ENCODE measurements at places on chromosomes 12 and 14.

- DNase-seq: no peak
Measured at GRCh38 chr12:38269897-38270296, 46.7 kb upstream of the ALG10B start.

DNA sequence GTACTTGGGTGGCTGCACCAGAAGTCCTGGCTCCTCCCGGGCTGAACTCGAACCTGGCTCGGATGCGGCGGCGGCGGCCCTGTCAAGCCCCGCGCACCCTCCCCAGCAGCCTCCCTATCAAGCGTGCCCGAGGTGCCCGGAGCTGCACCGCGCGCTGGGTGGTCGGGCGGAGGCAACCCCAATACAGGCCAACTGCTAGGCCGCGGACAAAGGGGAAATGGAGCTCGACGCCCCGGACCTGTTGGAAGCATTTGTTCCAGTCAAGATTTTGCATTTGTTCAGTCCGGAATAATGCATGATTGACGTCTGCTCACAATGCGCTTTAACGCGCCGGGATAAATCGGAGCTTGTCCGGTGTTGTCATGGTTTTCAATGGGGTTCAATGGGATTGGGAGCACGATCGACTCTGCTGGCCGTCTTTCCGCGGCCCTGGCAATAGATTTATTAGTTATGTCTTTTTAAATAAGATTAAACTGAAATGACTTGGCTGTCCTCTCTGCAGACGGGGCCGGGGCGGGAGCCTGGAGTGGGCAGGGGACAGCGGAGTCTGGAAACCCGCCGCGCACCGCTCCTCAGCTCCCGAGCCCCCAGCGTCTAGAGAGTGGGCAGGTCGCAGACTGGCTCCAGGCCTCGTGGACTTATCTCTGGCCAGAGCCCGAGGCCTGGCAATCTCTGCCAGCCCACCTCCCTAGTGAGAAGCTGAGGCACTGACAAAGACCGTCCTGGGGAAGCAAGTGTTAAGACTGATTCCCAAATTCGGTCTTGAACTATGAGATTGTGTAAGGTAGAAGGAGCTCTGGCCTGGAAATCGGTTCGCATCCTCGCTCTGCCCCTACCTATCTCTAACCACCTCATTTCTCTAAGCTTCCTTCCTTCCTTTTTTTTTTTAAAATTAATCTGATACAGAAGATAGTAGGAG lies 1.7 kb upstream of the NKX2-8 start:
- DNase-seq: no peak

- DNase-seq: no peak
Measured at GRCh38 chr14:85620947-85621346, 91.0 kb downstream of the FLRT2 start.

GRCh38 chr14:92914087-92914656 lies 8.8 kb upstream of the CHGA start:
- DNase-seq: no peak

DNA sequence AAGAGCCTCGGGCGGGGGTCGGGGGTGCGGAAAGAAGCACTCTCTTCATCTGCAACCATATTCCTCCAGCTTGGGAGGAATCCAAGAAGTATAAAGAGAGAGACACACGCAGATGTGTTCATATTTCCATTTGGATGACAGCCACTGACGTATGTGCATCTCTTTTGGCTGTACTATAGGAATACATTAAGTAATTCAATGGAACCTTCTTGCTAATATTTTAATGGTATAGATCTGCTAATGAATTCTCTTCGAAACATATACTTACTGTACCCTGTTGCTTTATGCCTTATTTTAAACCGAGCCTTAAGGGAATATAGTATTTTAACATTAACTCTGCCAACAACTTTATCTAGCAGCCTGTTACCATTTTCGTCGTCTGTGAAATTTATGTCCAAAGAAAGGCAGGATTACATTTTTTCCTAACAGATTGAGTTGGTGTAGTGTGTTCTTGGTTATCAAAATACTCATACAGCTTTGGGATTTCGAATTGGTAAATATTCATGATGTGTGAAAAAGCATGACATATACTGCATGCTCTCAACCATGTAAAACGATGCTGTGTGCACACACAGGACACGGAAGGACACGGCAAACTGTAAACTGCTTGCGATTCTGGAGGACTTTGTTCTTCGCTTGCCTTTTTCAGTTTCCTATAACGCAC lies 84.5 kb downstream of the CCDC88C start:
- DNase-seq: no peak

- no peak for DNase-seq
Measured at GRCh38 chr12:14403711-14404196, 38.3 kb downstream of the ATF7IP start.

GRCh38 chr12:47570151-47570550 lies 135.7 kb downstream of the RPAP3 start:
- no peak for DNase-seq

GRCh38 chr12:51814311-51815088 lies 34.0 kb downstream of the FIGNL2 start:
- DNase-seq: peak; percentile 95

DNA sequence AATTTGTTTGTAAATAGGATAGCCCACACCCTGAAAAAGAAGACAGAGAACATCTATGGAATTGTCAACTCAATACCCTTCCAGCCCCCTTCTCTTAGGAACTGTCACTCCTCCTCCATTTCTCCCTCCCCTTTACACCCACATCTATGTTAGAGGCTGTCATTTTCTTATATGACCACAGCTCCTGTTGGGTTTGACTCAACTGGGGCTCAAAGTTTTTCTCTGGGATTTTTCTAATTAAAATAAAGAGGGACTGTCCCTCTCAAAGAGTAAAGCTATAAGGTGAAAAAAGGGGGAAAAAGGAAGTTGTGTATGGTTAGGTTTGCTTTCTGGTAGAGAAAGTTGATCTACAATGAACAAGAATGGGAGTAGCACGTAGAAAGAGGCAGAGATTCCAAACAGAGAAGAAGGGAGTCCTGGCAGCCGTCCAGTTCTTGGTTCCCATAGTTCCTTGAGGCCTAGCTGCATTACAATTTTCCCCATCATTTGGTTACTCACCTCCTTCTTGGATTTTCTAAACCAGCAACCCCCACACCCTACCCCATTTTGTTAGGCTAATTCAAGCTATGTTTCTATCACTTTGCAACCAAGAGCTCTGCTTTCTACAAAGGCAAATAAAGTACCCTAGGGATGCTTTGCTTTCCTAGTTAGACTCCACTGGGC lies 44.3 kb upstream of the STK38L start:
- no peak for DNase-seq

GRCh38 chr12:127680516-127680915 lies 586.5 kb upstream of the TMEM132C start:
- no peak for DNase-seq

DNA sequence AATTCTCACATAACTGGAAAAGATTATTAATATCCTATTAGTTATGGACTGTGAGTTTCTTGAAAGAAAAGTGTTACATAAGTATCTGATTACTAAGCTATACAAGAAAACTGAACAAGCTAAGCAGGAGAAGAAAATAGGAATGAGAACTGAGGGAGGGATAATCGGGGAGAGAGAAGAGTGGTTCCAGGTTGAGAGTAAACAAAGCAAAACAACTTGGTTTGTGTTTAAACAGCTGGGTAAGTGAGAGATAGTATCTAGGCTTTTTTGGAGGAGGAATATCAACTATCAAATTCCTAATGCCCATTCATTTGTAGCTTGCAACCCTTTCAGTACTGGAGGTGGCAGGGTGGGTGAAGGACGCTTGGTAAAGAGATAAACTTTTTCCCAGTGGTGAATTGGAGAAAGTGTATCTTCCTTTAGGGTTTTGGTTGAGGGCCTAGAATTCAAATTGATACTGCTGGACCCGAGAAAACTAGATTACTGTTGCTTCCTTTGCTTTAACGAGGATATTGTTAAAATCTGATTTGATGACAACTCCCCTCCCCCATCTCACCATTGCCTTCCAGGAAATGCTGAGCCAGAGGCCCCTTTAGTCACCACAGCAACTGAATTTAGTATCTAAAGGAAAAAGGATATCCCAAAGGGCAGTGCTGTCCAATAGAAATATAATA lies 2.0 kb upstream of the SLC2A3 start:
- no peak for DNase-seq

- DNase-seq: no peak
Measured at GRCh38 chr14:51816031-51816430, 44.4 kb upstream of the GNG2 start.

DNA sequence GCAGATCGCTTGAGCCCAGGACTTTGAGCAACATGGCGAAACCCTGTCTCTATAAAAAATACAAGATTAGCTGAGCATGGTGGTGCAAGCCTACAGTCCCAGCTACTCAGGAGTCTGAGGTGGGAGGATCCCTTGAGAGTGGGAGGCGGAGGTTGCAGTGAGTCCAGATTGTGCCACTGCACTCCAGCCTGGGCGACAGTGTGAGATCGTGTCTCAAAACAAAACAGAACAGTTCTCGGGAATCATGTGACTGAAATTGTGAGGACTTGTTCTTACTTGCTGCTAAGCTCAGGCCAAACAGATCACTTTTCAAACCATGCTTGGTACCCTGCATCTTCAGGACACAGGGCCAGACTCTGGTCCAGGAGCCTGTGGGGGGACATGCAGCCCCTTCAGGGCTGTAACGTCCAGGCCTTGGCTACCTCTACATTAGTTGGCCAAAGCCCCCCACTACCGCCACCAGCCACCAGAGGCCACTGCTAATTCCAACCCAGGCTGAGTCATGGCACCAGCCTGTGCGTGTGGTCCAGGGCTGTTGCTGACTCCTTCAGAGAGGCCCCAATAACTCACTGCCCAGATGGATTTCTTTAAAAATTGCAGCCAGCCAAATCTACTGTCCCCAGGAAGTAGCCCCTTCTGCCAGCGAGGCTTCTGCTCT lies 33.4 kb upstream of the SYNDIG1L start:
- no peak for DNase-seq

DNA sequence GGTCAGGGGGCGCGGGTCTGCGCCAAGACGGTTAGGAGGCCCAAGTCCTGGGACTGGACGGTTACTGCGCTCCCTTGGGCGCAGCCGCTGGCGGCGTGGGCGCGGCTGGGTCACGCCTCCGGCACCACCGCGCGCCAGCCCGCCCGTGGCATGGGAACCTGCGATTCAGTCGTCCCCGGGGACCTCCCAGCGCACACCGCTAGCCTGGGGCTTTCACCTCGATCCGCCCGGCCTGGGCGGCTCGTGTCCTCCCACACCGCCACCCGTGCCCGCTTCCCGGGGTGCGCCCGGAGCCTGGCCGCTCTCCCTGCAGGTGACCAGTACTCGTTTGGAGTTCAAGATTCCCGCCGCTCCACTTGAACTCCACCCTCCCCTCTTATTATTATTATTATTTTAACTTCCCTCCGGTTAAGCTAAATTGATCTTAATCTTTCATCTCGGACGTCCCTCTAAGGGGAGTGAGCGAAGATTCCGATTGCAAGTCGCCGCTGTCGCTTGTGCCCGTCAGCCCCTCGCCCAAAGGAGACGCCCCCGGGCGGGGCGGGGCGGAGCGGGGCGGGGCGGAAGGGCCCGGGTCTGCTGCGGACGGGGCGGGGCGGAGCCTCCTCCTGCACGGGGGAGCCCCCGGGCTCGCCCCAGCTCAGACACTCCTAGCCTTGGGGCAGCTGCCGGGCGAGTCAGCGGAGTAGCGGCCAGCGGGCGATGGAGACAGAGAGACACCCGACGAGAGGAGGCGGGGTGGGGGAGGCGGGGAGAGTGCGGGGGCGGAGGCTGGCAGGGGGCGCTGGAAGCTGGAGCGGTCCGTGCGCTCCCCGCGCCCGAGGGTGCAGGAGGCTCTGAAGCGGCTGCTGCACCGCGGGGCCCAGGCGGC lies at the start of gene KCNMB4:
Gene KCNMB4 (plus strand): TSS at position 643 of the 871 bp plus-strand sequence. CDS start 445 bp downstream, outside the sequence.
- peak; percentile 32 for DNase-seq

DNA sequence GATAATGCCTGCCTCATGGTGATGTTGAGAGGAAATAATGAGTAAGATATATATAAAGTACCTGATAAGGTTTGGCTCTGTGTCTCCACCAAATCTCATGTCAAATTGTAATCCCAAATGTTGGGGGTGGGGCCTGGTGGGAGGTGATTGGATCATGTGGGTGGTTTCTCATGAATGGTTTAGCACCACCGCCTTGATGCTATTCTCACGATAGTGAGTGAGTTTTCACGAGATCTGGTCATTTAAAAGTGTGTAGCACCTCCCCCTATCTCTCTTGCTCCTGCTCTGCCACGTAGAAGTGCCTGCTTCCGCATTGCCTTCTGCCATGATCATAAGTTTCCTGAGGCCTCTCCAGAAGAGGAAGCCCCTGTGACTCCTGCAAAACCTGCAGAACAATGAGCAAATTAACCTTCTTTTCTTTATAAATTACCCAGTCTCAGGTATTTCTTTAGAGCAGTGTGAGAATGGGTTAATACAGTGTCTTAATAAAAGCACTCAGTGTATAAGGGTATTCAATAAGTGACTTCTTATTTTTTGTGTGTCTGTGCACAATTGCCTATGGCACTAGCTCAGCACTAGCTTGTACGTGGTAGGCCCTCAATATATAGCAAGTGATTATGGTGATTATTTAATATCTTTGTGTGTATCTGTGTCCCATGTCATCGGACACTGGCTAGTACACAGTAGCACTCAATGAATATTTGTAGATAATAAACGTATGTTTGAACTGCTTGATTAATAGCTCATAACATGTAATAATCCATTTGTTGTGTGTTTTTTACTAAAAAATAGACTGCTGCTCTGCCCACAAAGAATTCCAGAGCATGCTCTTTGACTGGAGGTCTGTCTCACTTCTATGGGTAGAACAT lies 138.1 kb upstream of the LMNTD1 start:
- no peak for DNase-seq

- DNase-seq: no peak
Measured at GRCh38 chr14:57487771-57488170, 5.9 kb downstream of the CCDC198 start.

- no peak for DNase-seq
Measured at GRCh38 chr14:53273671-53274072, 120.5 kb upstream of the DDHD1 start.

DNA sequence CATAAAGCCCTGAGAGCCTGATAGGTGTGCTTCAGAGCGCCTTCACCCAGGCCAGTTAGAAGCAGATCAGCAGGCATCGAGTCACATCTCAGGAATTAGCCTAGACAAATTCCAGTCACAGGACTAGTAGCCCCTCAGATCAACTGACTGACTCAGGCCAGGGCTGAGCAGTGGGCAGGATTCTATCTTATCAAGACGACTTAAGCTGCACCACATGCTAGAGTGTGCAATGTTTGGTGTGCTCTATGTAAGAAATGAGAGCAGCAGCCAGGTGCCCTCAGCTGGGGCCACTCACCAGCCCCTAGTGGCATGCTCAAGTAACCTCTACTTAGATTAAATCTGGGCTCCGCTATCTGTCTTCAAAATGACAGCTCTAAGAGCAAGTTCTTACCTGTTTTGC lies 19.7 kb upstream of the NGB start:
- no peak for DNase-seq

- no peak for DNase-seq
Measured at GRCh38 chr14:56888274-56888673, 78.0 kb upstream of the OTX2 start.

DNA sequence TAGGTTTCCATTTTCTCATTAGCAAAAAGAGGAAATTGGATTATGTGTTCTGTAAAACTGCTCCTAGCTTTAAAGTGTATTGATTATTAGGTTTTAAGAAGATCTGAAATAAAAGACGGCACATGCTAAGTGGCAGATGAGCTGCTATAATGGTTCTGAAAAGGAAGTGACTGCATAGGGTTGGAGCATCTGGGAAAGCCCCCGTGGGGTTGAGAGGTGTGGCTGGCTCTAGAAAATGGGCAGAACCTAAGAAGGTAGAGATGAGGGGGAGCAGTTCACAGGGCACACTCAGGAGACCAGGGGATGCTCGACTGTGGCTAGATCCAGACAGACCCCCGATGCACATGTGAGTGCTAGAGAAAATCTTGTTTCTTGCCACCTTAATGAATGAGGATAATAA lies 1.9 kb downstream of the IFNG-AS1 start:
- no peak for DNase-seq

GRCh38 chr12:112810235-112810917 lies 18.8 kb downstream of the RPH3A start:
- no peak for DNase-seq
